Naive thymus-derived CD4-positive, alpha-beta T cell (primary cell): ENCODE measurements at places on chromosomes 12 and 14.

- DNase-seq = no peak
These were observed 70.6 kb downstream of the RIN3 start for GRCh38 chr14:92584220-92584619.

GRCh38 chr14:61211476-61212255 is 69.5 kb downstream of the TMEM30B start:
- DNase-seq = no peak

DNA sequence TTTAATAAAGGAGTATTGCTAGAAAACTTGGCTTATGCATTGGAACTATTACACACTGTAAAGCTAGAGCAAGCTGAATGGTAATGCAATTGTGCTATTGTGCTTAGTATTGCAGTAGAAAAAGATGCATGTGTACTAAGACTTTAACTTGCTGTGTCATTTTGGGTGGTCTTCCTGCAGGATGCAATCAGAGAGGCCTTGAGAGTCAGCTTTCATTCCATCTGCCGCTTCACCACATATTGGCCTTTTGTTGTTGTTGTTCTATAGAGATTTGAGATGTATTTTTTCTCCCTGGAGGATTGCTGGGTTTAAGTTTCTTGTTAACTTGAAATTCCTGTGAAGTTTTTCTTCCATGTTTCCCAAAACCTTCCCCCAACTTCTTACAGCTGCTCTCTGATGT is 449.7 kb downstream of the TMTC2 start:
- no peak for DNase-seq

DNA sequence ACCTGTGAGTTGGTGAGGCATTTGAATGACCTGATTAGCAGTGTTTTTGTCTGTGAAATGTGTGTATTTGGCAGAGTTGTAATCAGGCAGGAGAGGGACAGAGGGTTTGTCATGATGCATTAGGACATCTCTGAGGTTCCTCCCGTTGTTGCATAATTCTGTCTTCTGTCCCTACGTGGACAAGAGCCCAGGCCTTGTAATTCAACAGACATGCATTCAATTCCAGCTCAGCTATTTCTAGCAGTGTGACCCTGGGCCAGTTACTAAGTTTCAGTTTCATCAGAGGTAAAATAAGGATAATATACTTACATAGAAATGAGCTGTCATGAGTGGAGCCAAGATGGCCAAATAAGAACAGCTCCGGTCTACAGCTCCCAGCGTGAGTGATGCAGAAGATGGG is 208.6 kb downstream of the SLC38A4 start:
- no peak for DNase-seq

- DNase-seq = no peak
These were observed 37.2 kb upstream of the TDRD9 start for GRCh38 chr14:103890821-103891666.

- no peak for DNase-seq
These were observed 2.1 kb upstream of the CRIP2 start for GRCh38 chr14:105472486-105472991.

DNA sequence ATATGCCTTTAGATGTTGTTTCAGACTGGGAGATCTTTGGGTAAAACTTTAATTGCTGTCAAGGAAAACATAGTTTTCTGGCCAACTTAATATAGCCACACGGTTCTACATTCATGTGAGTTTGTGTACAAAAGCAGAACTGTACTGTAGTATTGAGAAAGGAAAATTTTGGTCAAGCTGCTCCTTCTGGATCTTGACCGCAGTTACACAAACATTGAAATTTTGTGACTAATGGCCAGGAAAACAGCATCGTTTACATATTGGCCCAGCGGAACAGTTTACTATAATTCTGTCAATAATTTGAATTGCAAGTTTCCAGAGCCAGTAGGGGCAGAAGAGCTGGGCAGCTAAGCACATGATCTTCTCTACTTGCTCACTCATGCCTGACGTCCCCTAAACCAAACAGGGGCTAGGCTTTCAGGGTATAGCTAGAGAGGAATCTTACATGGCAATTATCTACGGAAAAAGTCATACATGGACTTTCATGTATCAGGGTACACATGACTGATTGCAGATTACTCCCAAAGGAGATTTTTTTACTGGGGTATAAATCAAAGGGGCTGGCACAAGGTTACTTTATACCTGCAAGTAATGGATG is 11.4 kb upstream of the ART4 start:
- no peak for DNase-seq

DNA sequence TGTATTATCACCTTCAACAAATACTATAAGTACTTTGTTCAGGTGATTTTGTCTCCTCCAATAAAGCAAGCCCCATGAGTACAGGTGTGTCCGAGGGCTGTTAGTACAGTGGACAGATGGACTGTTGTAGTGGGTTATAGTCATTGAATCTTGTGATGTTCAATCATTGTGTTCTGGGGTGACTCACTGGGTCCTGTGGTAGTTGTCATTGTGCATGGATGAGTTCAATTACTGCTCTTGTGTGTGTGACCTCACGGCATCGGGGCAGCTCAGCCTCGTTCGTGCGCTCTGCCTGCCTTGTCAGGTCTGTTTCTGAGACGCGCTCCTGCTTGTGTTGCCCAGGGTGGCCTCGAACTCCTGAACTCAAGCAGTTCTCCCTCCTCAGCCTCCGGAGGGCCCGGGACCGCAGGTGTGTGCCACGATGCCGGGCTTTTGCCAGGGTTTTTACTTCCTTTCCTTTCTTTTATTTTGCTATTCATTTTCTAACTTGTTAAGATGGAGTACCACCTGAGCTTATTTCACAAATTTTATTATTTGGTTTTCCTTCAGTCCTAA is 72.2 kb downstream of the DDX51 start:
- DNase-seq = no peak

DNA sequence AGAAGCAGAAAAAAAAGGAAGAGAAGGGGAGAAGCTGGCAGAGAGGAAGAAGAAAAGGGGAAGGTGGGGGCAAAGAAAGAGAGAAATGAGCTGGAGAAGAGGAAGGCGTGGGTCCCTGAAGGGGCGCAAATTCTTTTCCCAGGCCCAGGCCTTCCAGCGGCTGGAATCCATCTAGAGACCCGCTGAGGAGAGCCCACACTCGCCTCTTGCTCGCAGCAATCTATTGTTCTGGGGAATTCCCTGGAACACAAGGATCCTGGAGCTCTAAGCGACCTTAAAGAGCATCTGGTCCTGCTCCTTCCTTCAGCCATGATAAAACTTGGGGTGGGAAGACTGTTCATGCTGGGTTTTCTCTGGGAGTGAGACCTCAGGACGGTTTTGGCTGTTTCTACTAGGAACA is 41.2 kb upstream of the FKBP4 start:
- DNase-seq = no peak

DNA sequence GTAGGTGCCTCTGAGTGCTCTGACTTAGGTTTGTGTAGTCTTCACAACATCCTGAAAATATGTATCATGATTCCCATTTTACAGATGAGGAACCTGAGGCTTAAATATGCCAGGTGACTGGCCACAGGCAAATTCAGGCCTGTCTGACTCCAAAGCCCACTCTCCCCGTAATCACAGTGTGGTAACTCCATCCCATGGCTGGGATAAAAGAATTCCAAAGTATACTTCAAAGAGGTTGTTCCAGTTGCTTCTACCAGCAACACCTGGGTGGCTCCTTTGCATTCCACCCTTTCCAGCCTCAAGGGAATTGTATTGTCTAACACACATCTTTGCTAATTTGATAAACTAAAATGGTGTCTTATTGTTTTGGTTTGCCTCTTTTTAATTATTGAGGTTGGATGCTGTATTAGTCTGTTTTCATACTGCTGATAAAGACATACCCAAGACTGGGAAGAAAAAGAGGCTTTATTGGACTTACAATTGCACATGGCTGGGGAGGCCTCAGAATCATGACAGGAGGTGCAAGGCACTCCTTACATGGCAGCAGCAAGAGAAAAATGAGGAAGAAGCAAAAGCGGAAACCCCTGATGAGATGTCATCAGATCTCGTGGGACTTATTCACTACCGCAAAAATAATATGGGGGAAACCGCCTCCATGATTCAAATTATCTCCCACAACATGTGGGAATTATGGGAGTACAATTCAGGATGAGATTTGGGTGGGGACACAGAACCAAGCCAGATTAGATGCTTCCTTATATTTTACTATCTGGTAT is 9.9 kb upstream of the CHST11 start:
- no peak for DNase-seq

- DNase-seq = no peak
These were observed 58.4 kb downstream of the ATP2B1 start for GRCh38 chr12:89650239-89650638.

- no peak for DNase-seq
These were observed 44.8 kb downstream of the SLC17A8 start for GRCh38 chr12:100401660-100402059.

DNA sequence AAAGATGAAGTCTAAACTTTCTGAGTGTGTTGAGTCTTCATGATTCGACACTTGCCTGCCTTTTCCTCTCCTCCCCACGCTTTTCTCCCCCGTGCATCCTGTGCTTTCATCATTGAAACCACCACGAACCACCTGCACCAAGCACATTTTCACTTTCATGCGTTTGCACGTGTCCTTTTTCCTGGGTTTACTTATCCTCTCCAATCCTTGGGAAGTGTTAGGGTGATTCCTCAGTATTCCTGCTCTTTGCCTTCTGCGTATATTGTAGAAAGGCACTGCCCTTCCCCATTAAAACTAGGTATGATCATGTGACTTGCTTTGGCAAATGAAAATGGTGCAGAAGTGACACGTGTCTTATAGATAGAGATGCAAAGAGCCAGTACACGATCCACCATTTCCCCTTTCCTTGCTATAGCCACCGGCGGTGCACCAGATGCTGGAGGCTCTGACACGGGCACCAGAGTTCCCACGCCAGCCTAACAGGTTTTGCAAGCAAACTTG is 106.6 kb downstream of the BRMS1L start:
- DNase-seq = no peak

- no peak for DNase-seq
These were observed 415.4 kb downstream of the RAD51B start for GRCh38 chr14:68235011-68235410.

DNA sequence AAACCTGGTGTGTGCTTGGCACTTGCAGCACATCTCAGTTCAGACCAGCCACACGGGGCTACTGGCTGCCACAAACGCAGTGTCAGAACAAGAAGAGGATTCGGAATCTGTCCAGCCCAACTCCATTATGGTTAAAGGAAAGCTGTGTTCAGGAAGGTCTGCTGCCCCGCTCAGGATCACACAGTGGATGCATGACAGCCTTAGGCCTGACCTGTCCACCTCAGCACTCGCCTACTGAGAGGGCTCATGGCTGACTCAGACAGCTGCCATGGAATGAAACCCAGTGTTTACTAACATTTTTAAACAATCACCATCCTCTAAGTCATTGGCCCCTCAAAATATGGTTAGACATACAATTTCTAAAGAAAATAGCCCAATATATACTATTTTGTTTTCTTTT is 5.6 kb upstream of the NIN start:
- DNase-seq = no peak

GRCh38 chr12:6569312-6569711 is 1.2 kb upstream of the NOP2 start:
- DNase-seq = no peak

- DNase-seq = no peak
These were observed 8.7 kb upstream of the GALNT6 start for GRCh38 chr12:51399891-51400290.

DNA sequence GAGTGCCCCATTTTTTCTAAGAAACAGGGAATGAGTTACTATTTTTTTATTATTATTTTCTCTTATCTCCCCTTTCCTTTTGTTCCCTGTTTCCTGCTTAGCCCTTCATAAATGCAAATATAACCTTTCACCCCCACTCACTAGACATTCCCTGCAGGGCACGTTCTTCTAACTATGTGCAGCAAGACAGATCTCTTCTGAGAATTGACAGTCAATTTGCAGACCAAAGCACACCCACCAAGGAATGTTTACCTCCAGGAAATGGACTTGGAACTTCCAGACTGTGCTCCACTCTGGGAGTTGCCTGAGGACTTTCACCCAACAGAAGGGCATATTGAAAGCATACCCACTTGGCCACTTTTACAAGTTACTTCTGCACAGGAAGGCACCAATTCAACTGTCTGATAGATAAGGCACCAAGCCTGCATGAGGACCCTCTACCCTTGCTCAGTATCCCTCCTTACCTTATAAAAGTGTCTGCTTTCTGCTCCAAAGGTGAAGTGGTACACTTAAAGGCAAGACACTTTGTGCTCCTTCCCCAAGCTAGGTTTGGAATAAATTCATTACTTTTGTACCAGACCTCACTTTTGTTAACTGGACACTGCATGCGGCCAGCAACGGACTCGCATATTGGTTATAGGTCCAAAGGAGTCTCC is 6.5 kb downstream of the TAS2R19 start:
- DNase-seq = no peak

- no peak for DNase-seq
These were observed 41.8 kb downstream of the CACNA1C start for GRCh38 chr12:2094597-2094996.
